ENCODE measurements at places on chromosomes 7 and 10. TPM values are rescaled to one million over a fixed set of nuclear protein-coding genes. Genes with fewer than 3 reads are reported as not detected.

The ABCC2 gene
- 0.71 TPM for total RNA-seq

- no peaks in the 10 kb centered on the region for H3K36me3 ChIP-seq
- no peaks in the 10 kb centered on the region for H3K4me1 ChIP-seq
- no peak overlapping the region for H3K4me3 ChIP-seq
- no peaks in the 10 kb centered on the region for H3K27me3 ChIP-seq
- DNase-seq = no peak
Measured at GRCh38 chr7:91248996-91249395, 15.2 kb upstream of the FZD1 start.

DNA sequence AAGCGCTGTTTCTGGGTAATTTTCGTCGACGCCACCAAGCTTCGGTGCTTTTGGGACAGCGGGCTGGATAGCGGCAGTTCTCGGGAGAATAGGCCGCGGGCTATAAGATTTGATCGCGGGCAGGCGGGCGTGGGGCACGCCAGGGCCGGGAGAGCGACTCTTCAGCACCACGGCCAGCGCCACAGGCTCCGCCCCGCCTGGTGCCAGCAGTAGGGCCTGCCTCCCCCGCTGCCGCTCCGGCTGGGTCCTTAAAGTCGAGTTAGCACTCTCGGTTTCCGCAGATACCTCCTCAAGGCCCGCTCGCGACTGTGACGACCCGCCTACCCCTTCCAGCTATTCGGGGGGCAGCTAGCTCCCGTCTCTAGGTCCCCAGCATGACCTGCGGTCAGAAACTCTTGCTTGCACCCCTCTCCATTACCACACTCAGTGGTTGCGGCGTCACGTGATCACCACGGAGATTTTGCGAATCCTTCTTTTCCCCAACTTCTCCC, 9.4 kb downstream of the NXPH1 start:
- H3K27ac ChIP-seq = no peak overlapping the region
- DNase-seq = no peak
- peak overlapping the region; percentile 19 for H3K4me3 ChIP-seq
- H3K27me3 ChIP-seq = no peaks in the 10 kb centered on the region
- H3K36me3 ChIP-seq = no peaks in the 10 kb centered on the region

DNA sequence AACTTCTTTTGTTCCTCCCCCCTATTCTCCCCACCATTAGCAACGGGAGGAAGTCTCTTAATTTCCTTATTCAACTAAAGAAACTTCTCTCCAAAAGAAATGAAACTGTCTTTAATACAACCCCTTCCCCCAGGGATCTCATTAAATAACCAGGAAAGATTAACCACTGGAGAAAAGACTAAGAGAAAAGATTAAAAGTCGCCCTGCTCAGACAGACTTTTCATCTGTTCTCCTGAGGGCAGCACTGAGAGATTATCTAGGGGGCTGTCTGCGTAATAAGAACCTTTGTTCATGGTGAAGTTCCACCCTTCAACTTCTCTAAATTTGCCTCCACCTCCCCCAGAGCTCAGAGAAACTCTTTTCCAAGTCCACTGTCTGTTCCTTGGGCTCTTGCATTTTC, 105.5 kb downstream of the HGF start:
- H3K36me3 ChIP-seq = no peaks in the 10 kb centered on the region
- peak overlapping the region; percentile 26 for H3K4me3 ChIP-seq

GRCh38 chr7:102974366-102975236, 61.8 kb downstream of the LRRC17 start:
- no peaks in the 10 kb centered on the region for H3K36me3 ChIP-seq
- H3K4me1 ChIP-seq = peaks cover 26% of the 10 kb centered on the region
- no peaks in the 10 kb centered on the region for H3K27me3 ChIP-seq
- DNase-seq = no peak

DNA sequence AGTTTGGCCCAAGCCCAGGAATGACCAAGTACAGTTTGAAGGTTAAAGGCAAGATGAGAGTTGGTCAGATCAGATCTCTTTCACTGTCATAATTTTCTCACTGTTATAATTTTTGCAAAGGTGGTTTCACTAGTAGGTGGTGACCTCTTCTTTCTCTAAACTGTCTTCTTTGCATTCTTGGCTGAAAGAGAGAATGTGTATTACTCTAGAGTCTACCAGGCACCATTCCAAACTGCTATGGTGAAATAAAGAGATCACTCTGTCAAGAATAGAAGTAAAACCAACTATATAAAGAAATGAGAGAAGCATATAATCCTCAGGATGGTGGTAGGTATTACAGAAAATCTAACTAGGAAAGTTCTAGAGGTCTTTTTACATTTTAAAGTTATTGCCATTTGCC, 72.7 kb downstream of the DYNC1I1 start:
- no peaks in the 10 kb centered on the region for H3K4me1 ChIP-seq
- no peaks in the 10 kb centered on the region for H3K36me3 ChIP-seq
- no peak overlapping the region for H3K4me3 ChIP-seq
- no peaks in the 10 kb centered on the region for H3K27me3 ChIP-seq
- H3K27ac ChIP-seq = no peak overlapping the region

Data from thoracic aorta (tissue), 2 donors.